Stimulated activated naive CD4-positive, alpha-beta T cell treated with Interleukin-2 at 50 U/mL for 16 hours (primary cell): ENCODE measurements at places on chromosomes 3 and 15.

DNA sequence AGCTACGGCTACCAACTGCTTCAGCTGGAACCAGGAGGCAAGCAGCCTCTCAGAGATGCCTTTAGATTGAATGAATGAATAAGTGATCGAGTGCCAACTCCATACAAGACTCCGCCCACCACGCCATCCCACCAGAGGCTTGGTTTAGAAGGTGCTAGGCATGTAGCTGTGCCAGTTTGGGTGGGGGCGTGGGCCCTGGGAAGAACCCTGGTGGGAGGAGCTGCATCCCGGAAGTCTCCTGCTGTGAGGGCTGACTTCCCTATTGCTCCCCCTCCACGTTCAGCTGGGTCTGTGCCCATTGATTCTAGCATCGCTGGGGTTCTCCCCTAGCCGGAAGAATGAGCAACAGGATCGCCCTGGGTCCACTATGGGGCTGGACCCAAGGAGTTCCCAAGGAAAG, 20.9 kb downstream of the LINGO1 start:
- no peak for DNase-seq

DNA sequence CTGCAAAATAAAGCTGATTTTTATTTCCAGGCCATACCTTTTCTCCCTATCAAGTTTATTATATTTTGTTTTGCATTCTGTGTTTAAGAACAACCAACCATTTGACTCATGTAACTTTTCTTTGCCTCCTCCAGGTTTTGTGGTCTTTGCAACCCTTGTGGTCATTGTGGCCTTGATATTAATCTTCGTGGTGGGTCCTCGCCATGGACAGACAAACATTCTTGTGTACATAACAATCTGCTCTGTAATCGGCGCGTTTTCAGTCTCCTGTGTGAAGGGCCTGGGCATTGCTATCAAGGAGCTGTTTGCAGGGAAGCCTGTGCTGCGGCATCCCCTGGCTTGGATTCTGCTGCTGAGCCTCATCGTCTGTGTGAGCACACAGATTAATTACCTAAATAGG, 27.6 kb downstream of the NIPA2 start:
- no peak for DNase-seq

DNA sequence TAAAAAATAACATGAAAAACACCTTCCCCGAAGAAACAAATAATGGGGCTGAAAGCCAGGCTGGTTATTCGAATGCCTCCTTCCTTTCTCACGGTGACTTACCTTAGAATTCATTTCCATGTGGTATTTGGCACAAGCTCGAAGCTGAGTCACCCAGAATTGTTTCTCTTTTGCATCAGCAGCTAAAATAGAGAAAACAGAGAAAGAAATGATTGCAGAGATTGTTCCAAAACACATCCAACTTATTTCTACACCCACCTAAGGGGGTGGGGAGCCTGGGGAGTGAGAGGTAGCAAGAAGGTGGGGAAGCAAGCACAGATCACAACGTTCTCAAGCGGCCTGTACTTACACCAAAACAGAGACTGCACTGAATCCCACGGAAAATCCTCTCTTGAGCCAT, 104.7 kb downstream of the OSBPL10 start:
- DNase-seq, result no peak

DNA sequence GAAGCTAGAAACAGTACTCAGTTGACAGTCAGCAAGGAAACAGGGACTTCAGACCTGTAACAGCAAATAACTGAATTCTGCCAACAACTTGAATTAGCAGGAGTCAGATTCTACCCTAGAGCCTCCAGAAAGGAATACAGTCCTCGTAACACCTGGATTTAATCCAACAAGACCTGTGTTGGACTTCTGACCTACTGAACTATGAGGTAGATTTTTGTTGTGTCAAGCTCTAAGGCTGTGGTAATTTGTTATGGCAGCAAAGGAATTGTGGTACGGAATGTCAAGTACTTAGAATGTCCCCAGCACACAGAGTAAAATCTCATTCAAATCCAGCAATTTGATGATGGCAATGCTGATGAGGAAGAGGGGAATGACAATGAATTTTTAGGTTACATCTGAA, 234.1 kb downstream of the LRRN1 start:
- DNase-seq, result no peak

DNA sequence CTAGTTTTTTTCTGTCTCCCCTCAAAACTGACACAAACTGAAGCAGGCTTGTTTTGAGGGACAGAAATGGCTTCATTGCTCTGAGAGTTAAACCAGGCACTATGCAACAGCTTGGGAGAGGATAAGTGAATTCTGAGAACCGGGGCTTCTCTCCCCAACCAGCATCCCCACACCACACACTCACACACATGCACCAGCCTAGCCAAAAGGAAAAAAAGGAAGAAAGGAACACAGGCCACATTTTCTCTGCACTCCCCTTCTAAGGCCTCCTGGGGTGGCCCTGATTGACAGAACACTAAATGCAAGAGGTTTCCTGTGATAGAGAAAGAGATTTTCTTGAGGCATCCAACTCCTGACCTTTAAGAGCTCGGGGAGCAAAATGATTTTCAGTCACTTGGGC, 177.5 kb downstream of the TLE3 start:
- no peak for DNase-seq

GRCh38 chr3:24601066-24601939, 106.7 kb upstream of the THRB start:
- DNase-seq, result no peak

DNA sequence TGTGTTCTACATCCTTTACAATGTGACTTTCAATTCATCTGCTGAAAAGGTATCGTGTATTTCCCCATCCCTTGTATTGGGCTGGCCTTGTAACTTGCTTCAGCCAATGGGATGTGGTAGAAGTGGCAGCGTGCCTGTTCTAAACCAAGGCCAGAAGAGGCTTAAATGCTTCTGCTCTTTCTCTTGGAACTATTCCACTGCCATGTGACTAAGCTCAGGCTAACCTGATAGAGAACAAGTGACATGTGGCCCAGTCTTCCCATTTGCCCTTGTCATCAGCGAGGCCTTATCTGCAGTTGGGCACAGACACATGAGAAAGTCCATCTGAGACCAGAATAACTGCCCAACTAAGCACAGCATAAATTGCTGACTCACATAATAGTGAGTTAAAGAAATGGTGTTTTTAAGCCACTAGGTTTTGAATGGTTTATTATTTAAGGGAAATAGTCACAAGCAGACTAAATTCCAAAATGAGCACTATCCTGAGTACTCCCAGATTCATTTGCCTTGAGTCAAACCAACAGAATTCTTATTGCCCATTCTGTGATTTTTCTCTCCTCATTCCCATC, 230.2 kb downstream of the CPNE4 start:
- DNase-seq, result no peak

GRCh38 chr3:63945558-63946096, 33.4 kb upstream of the SCAANT1 start:
- no peak for DNase-seq

GRCh38 chr3:94146455-94146854, 83.6 kb downstream of the NSUN3 start:
- DNase-seq, result no peak

DNA sequence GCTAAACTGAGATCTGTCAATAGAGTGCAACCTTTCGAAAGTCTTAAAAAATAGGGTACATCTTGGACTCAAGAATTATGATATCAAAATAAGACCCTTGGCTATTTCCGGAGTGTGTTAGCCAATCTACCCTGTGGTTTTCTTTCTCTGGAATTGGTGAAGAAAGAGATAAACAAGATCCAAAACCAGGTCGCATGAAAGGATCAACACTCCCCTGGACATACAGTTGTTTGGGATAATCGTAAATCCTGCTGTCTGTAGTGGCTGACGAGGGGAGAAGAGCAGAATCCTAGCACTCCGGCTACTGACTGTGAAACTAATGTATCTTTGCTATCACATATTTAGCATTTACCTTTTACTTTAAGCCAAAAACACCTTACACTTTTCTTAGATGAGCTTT, 30.9 kb downstream of the FNDC3B start:
- no peak for DNase-seq

- no peak for DNase-seq
Observed at GRCh38 chr3:50401978-50402595, 42.8 kb upstream of the TMEM115 start.

DNA sequence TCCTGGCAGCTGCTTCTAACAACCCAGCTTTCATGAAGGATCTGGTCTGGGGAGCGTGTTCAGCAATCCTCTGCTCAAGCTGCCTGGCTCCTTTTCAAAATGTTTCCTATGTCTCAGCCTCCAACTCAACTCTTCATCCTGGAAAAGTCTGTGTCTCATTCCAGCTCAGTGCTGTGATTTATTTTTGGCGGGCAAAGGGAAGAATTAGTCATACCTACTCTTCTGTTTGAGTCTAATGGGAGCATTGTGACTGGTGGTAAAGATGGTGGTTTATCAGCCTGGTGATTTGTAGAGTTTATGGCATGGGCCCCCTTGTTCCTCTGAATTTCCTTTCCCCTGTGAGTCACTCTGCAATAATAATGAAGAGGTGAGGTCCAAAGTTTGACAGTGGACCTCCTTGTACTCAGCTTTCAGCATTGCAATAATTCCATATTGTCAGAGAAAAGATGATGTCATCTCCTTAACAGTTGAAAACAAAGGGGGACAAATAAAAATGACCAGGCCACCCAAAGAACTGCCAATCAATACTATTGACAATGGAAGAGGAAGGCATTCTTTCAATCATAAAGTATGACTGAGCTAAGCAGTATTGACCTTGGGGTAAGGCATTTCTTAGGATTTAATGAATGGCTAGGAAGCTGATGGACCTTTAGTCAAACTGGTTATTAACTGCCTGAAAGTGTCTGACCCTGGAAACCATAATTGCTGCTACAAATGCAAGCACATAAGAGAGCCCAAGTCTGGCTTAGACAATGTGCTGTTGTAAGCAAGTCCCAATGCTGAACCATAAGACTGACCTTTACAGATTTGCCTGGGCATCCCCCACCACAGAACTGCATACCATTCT, 204.7 kb upstream of the MCTP2 start:
- DNase-seq, result no peak

GRCh38 chr15:78739206-78739605, 72.1 kb downstream of the ADAMTS7 start:
- DNase-seq, result no peak

DNA sequence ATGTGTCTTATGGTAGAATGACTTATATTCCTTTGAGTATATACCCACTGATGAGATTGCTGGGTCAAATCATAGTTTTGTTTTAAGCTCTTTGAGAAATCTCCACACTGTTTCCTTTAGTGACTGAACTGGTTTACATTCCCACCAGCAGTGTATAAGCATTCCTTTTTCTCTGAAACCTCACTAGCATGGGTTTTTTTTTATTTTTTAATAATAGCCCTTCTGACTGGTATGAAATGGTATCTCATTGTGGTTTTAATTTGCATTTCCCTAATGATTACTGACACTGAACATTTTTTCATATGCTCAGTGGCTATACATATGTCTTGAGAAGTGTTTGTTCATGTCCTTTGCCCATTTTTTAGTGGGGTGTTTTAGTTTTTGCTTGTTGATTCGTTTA, 494.3 kb downstream of the SQOR start:
- DNase-seq, result no peak

- peak; percentile 5 for DNase-seq
Observed at GRCh38 chr3:38454884-38455638, 1.4 kb downstream of the ACVR2B start.

DNA sequence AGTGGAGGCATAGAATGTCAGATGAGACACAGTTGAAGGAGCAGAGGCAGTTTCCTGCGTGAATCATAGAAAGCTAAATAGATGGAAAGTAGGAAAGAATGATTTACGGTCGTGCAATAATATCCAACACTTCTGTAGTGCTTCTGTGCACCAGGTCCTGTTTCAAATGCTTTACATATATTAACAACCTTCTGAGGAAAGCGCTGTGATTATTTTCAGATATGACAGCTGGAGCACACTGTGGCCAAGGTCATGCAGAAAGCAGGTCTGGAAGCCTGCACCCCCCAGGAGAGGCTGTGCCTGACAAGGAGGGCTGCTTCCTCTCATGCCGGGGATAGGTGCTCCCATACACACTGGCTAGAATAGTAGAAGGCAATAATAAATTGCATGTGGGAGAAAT, 104.5 kb downstream of the CHRNA7 start:
- no peak for DNase-seq

DNA sequence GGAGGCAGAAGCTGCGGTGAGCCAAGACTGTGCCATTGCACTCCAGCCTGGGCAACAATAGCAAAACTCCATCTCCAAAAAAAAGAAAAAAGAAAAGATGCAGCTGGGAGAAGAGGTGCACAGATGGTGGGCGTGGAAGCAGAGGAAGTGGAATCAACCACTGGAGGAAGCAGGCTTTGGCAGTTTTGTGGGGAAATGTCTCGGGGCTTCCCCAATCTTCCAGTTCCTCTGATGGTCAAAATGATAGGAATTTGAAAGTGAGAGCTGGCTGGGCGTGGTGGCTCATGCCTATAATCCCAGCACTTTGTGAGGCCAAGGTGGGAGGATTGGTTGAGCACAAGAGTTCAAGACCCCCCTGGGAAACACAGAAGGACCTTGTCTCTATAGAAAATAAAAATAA, 48.1 kb upstream of the SMAD3 start:
- DNase-seq, result no peak
